Stimulated activated CD4-positive, alpha-beta T cell treated with anti-CD3 and anti-CD28 coated beads, Interleukin-12 subunit alpha, Interleukin-12 subunit beta, amount 100 ng/mL, for 48 hours (primary cell): ENCODE measurements at places on chromosomes 12 and 14.

GRCh38 chr14:69716478-69717187 is 50.3 kb upstream of the SRSF5 start:
- no peak for DNase-seq

GRCh38 chr12:119384340-119384739 is 49.8 kb downstream of the CCDC60 start:
- no peak for DNase-seq

GRCh38 chr14:75185251-75186040 is 9.0 kb upstream of the TMED10 start:
- no peak for DNase-seq

- no peak for DNase-seq
These were observed 93.6 kb downstream of the ARF6 start for GRCh38 chr14:49986343-49987014.

DNA sequence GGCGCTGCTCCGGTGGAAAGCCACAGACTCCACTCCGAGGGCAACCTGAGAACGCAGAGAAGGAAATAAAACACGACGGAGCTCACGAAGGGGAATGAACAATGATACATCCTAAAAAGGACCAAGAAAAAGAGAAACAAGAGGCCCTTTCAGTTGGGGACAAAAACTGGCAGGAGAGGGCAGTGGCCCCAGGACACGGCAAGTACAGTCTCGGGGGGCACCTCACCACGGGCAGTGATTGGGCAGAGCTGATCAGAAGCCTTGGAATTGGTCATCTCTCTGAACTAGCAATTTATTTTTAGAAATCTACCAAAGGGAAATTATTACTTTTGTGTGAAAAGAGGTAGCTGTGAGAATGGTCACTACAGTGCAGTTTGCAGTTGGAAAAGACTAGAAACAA is 27.9 kb downstream of the CCDC92 start:
- DNase-seq, result no peak

DNA sequence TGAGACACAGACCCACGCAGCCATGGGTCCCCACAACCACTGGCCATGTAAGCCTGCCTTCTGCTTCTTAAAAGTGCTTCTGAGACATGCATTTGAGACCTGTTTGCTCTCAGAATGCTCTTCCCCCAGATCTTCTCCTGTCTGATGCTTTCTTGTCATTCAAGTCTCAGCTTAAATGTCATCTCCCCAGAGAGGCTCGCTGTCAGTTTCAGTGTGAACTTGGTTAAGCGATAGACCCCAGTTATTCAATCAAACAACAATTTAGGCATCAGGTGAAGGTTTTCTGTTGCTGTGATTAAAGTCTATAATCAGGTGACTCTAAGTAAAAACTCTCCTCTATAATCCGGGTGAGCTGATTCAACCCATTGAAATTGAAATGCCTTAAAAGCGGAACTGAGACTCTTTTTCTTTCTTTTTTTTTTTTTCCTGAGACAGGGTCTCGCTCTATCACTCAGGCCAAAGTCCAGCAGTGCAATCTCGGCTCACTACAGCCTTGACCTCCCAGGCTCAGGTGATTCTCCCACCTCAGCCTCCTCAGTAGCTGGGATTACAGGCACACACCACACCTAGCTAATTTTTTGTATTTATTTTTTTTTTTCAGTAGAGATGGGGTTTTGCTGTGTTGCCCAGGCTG is 123.4 kb downstream of the KSR2 start:
- DNase-seq, result no peak

- DNase-seq, result no peak
These were observed 69.1 kb upstream of the EGLN3 start for GRCh38 chr14:34020014-34020413.

DNA sequence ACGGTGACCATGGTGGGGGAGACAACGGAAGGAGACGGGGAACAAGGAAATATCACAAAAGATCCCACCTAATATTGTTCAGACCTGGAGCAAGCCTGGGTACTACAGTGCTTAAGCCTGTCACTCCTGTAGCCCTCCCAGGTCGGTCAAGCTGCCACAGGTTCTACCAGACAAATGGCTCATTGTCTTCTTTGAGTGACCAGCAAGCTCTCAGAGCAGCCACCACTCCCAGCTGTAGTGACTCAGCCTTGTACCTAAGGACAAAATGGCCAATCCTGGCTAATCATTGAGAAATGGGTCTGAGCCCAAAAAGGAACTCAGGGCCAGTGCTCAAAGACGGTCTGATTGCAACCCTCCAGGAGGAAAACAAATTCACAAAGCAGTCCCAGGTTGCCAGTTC is 238.4 kb upstream of the NOS1 start:
- DNase-seq, result no peak
